ENCODE measurements at places on chromosomes 1 and 21.

DNA sequence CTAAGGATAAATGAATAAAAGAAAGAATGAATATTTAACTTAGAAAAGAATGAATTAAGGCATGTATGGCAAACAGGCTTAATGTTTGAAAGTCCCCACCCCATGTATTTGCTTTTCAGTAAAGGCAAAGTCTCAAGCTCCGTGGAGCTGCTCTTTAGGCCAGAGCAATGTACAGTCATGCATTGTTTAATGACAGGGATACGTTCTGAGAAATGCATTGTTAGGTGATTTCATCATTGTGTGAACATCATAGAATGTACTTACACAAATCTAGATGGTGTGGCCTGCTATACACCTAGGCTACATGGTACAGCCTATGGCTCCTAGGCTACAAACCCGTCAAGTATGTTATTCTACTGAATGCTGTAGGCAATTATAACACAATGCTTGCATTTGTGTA lies 51.6 kb upstream of the SPATA6 start:
- DNase-seq, result no peak

DNA sequence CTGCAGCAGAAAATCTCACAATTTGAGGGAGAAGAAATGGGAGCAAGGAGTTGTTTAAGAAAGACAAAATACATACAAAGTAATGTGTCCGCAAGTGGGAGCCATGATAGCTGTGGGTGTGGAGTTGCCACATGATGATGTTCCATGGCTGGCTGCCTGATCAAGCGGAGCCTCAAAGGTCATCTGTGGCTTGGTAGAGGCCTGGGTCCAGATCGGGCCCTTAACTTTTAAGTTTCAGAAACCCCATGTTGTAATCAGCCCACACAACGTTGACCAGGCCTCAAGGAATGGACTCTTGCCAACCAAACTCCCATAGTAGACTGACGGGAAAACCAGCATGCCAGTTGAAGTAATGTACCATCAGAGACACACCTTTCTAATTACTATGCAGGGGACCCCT lies 64.7 kb upstream of the ANGPTL1 start:
- no peak for DNase-seq

DNA sequence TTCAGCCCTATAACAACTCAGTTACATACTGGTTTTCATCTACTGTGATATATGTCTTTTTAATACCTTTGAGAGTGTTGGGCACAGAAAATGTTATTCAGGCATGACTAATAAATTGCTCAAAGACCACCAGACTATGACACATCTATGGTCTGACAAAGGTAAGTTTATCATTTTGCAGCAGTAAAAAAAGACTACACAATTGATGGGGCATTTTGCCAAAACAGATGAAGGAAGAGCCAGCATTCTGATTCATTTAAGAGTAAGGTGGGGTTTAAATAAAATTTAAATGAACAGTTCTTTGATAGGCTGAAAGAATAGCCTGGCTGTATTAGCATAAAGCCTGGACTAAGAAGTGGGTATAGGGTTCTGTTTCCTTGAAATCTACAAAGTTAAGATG lies 8.8 kb upstream of the RNPC3 start:
- DNase-seq, result no peak

- no peak for DNase-seq
Measured at GRCh38 chr21:35062016-35062415, 12.9 kb upstream of the RUNX1 start.

DNA sequence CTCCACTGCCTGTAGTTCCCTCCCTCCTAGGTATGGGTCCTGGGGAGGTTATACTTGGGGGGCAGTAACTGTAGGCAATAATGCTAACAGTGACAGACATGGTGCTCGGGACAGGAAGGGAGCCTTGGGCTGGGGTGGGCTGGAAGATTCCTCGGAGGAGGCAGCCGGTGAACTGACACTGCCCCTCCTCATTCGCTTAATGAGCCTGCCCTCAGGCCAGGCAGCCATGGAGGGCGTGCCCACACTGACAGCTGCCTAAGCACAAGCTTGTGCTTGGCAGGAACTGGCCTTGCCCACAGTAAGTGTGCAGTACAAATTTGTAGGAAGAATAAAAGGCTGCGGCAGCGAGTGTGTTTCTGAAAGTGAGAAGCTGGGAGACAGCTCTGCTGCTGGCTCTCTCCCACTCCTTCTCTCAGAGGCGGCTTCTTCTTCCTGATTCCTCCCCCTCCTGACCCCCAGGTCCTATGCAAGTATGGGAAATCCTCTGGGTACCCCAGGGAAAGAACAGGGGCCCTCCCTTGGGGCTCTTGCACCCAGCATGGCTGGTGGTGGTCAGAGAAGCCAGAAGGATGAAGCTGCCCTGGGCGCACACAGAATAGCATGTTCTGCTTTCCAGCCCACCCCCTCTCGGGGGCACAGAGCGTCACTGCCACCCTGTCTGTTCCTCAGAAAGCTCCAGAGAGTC lies 23.6 kb downstream of the OPTC start:
- DNase-seq, result no peak

DNA sequence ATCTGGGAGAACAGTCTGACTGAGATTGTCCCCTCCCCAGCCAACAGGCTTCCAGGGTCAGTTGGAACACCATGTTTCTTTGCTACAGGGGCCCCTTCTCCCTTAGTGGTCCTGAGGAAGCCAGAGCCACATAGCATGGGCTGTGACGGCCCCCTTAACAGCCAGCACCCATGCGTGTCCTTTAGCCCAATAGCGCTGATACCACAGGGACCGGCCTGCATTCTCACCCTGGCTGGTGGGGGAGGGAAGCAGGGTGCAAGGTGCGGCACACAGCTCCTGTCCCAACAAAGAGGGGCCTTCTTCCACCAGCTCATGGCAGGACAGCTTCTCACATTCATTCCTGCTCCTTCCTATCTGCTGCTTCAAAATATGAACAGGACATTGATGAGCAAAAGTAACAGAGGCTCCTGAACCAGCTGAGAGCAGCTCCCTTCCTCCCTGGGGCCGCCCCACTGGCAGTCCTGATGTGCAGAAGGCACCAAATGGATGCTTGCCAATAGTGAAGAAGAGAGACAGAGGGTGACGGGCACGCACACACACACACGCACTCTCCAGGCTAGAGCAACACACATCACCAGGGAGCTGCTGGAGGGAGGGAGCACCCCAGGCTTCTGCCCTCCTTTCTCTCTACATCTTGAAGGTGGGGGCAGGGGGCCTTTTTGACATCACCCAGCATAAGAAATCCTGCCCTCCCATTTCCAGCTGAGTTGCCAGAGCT lies 99.4 kb downstream of the CRYAA start:
- DNase-seq, result no peak

GRCh38 chr1:235511470-235512240 lies 7.4 kb upstream of the B3GALNT2 start:
- DNase-seq, result no peak

DNA sequence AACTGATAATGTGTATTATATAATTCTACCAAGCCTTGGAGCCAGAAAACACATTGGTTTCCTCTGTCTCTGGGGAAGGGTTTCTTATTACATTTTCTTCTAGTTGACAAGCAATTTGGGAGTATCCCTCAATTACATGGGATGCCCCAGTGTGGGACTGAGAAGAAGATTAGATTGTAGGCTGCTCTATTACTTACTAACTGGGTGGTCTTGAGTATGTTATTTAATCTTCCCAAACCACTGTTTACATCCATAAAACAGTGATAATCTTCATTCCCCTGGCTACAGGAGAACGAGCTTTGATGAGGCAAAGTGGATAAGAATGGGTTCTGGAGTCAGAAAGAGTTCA lies 105.8 kb downstream of the TSEN15 start:
- DNase-seq, result no peak

GRCh38 chr1:154998818-154999570 lies 3.6 kb upstream of the ZBTB7B start:
- DNase-seq, result no peak

DNA sequence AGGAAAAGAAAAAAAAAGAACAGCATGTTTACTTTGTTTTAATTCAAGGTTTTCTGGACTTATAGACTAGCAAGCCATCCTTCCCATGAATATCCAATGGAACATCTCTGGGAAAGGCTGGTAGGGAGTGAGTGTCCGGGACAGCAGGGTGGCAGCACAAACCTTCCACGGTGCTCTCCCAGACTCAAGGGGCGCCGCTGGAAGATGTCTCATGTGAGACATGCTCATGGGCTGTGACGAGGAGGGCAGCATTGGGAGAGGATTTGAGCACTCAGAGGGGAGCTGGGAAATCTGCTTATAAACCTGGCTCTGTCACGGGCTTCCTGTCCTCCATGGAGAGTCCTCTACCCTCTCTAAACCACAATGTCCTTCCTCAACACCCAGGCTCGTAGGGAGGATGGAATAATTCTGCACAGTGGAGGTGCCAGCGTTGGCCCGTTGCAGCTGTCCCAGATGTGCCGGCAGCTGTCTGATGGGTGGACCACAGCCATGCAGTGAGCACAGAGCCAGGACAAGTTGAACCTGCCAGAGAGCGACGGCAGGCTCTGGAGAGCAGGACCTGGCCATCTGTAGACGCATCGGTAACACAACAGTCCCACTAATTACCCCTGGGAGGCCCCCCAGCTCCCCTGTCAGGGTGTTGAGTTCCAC lies 100.1 kb upstream of the IGSF21 start:
- DNase-seq, result no peak

DNA sequence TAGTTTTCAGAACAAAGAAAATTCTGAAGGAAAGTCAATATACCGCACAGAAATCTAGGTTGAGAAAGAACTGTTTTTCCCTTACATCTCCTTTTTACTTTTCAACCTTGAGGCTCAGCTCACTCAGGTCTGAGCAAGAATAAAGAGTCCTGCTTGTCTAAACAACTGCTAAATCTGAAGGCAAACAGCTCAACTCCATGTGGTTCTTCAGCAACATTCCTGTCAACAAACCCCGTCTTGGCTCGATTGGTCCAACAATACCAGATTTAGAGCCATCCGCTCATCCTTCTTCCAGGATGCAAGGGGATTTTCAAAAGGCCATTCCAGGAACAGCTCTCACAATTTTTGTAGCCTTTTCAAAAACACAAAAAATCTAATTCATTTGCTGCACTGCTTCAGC lies 119.8 kb downstream of the HLCS start:
- DNase-seq, result no peak

DNA sequence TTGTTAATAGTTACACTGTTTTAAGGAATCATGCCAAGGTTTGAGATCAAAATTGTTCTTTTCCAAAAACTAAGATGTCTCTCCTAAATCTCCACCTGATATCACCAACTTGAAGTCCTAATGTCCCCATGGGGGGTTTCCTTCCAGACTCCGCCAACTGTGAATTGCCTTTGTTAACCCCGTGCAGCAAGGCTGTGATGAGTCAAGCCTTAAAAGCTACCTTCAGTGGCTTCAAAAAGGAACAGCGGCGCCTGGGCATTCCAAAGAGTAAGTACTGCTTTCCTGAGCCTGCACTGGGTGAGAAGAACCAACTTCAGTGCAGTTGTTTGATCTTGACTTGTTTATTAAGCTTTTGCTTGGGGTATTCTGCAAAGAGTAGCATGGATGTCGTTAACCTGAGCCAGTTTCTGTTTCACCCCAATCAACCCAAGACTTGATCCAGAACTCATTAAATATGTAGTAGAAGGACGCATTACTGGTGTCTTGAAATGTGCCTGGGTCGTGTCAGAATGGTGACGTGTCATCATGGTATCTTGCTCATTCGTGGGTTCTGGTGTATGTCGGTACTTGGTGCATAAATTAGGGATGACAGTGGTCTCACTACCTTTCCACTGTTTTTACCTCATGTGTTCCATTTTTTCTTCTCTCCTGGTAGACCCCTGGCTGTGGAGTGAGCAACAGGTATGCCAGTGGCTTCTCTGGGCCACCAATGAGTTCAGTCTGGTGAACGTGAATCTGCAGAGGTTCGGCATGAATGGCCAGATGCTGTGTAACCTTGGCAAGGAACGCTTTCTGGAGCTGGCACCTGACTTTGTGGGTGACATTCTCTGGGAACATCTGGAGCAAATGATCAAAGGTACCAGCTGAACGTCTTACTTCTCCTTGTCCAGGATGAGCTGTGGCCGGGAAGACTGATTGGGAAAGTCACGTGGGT lies 8.7 kb downstream of the ETS2 start:
- no peak for DNase-seq

- peak; percentile 19 for DNase-seq
Measured at GRCh38 chr1:81801651-81802456, 1.1 kb downstream of the ADGRL2 start.

GRCh38 chr1:47680815-47681475 lies 243.1 kb downstream of the FOXD2 start:
- DNase-seq, result no peak

DNA sequence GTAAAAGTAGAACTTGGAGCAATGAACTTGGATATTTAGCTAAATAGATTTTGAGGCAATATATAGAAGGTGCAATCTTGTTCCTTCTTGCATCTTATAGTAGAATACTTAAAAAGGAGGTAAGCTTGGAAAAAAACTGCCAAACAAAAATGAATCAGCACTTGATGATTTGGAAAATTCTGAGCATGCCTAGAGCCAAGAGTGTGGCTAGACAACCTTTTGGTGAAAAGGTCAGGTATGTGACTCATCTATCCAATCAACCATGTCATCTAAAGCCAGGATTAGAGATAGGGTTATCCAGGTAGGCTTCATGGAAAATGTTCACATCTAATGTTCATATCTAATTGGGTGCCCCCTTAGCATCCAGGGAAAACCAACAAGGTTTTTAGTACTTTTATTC lies 515.0 kb downstream of the COL11A1 start:
- no peak for DNase-seq

GRCh38 chr1:94617134-94617805 lies 75.7 kb upstream of the F3 start:
- DNase-seq, result peak; percentile 58

GRCh38 chr1:53681351-53681976 lies 57.5 kb downstream of the GLIS1 start:
- no peak for DNase-seq

- no peak for DNase-seq
Measured at GRCh38 chr1:211932231-211932932, 101.8 kb upstream of the LPGAT1 start.

GRCh38 chr1:195933835-195934234 lies 674.4 kb downstream of the KCNT2 start:
- DNase-seq, result no peak

DNA sequence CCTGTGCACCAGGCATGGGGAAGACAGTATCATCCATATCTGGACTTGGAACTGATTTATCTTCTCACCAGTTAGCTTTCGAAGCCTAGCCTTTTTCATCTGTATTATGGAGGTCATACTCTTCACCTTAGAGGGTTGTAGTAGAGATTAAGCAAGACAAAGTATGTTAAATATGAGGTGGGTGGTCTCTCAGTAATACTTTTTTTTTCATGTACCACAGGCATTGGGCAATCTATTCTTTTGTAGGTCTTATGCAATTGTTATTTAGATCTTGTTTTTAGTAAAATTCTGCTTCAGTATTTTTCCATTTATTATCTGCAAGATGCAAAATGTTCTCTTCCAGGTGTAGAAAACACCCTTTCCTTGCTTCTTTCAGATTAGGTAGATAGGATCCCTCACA lies 35.2 kb upstream of the OR2B11 start:
- no peak for DNase-seq

GRCh38 chr1:117985973-117986372 lies 56.4 kb downstream of the WDR3 start:
- DNase-seq, result no peak

DNA sequence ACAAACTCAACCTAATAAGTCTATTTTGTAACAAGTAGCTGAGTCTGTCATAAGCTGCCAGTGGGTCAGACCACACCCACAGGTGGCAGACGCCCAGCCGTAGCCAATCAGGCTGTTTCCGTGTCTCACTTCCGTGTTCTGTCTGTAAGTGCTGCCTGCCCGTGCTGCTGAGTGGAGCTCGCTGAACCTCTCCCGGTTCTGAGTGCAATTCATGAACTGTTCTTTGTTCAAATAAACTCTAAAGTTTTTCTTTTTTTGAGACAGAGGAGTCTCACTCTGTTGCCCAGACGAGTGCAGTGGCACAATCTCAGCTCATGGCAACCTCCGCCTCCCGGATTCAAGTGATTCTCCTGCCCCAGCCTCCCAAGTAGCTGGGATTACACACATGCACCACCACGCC lies 25.1 kb downstream of the POFUT2 start:
- no peak for DNase-seq

Data from GM04504 (cell line).